Left kidney (tissue), 8 donors: ENCODE measurements at places on chromosomes 12 and 14. TPM values are rescaled to one million over a fixed set of nuclear protein-coding genes. Genes with fewer than 3 reads are reported as not detected.

The PTGER2 gene
- 5.4 TPM for polyA plus RNA-seq

The CPNE6 gene
- polyA plus RNA-seq, result 0.18 TPM

- DNase-seq, result no peak
These were observed 263.1 kb downstream of the CEP128 start for GRCh38 chr14:80678436-80678835.

- DNase-seq, result no peak
These were observed 317.1 kb downstream of the BCAT1 start for GRCh38 chr12:24631676-24632426.

- DNase-seq, result no peak
These were observed 134.8 kb upstream of the VRK1 start for GRCh38 chr14:96662116-96662970.

- no peak for DNase-seq
These were observed 79.5 kb downstream of the GALNT9 start for GRCh38 chr12:132249689-132250478.
